NCI-H1436 treated with DMSO at 0.1 percent for 48 hours (cell line): ENCODE measurements at places on chromosomes 2 and 18.

DNA sequence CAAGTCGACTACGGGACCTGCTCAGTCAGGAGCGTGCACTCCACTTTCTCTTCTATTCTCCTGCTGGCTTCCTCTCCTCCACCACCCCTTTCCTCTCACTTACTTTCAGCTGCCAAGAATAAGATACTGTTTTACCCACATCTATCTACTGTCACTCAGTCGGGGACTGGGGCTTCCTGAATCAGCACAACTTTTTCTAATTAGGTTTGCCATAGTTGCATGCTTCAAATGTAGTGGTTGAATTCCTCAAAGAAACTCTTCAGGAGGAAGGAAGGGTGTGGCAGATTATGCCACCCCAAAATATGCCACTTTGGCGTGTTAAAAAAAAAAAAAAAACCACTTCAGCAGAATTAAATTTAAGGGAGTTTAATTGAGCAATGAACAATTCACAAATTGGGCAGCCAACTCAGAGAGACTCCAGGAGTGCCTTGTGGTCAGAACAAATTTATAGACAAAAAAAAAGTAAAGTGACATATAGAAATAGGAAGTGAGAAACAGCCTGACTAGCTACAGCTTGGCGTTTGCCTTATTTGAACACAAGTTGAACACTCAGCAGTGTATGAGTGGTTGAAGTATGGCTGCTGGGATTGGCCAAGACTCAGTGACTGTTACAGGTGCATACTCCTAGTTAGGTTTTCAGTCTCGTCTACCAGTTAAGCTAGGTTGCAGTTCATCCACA, 32.5 kb upstream of the RMDN2 start:
- DNase-seq: no peak

- DNase-seq: no peak
Observed at GRCh38 chr2:19805266-19805665, 96.5 kb downstream of the TTC32 start.

GRCh38 chr2:197803033-197803444, 1.4 kb upstream of the PLCL1 start:
- DNase-seq: no peak

- no peak for DNase-seq
Observed at GRCh38 chr18:3213300-3214059, 6.3 kb downstream of the MYOM1 start.

DNA sequence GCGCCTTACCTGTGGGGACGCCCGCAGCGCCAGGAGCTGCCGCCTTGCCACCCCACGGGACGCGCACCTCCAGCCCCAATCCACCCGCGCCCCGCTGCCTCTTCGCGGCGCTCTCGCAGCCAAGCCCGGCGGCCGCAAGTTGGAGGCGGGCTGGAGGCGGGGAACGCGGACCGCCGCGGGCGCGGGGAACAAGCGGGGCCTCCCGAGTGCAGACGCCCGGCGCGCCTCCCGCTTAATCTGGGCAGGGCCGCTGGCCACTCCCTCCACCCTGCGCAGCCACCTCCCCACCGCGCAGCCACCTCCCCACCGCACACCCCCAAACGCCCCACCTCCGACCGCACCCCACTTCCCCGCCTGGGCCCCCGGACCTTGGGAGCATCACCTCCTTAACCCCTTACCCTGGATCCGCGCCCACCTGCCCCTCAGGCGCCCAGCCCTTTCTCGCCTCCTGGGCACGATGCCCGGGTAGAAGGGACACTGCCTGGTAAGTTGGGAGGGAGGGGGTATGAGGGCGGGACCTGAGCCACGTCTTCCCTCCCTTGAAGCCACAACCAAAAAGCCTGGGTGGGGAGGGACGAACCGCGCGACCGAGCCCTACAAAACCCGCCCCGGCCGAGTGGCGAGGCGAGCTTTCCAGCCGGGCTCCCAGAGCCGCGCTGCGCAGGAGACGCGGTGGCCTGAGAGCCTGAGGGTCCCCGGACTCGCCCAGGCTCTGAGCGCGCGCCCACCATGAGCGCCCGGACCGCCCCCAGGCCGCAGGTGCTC, at the start of the genes COL4A3 and COL4A4:
TSS of gene COL4A3 (plus strand) at position 627 of the 765 bp plus-strand sequence. CDS start at position 730, 103 bp downstream.
TSS of gene COL4A4 (minus strand) at position 208 of the 765 bp plus-strand sequence. CDS start 16,722 bp downstream, outside the sequence.
- no peak for DNase-seq

DNA sequence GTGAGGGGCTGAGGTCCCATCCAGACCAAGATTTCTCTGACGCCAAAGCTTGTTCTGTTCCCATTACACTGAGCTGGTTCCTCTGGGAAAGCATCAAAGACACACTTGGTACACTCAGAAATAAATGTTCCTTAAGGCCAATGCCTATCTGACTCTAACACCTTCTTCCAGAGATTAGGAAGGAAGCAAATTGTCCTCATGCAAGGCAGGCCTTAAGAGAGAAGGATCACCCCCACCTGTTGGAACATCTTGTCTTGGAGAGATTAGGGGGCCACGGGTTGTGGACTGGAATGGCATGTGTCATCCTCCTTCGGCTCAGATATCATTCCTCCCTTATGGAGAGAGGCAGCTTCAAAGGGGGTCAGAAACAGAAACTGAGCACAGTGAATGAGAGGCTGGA, 100.2 kb downstream of the ANKRD44 start:
- DNase-seq: no peak

DNA sequence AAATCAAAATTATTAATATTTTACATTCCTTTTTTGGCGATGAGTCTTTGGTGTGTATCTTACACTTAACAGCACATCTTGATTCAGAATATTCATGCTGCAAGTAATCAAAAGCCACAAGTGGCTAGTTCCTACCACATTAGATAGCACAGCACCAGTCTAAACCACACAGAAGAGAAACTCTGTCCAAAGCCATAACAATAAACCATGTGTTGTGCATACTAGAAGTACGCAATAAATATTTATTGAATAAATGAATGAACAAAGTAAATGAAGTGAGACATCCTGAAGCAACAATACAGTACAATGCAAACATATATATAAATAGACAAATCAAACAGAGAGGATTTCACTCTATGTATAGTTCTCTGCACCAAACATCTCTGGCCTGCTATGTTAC, 287.3 kb downstream of the EXOC6B start:
- DNase-seq: no peak

DNA sequence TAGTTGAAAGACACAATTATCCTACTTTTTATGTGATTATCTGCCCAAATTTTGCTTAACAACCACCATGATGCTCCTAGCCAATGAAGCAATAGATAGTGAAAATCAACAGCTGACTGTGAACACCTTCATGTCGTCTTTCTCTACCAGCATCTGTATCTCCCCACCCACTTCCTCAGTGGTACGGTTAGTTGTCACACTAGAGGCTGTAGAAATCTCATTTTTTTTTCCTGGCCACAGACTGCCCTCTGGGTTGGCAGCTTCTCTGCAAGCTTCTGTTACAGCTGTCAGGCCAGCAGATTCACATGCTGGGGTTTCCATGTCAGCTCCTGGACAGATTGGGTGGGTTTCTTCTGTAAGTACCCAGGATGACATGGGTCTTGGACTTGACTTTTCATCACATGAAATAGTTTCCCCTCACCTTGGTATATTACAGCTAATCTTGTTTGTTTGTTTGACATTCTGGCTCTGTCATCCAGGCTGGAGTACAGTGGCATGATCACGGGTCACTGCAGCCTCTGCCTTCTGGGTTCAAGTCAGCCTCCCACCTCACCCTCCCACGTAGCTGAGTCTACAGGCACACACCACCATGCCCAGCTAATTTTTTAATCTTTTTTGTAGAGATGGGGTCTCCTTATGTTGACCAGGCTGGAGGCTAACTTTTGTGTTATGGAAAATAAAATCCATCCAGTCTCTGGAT, 24.3 kb downstream of the STAT4 start:
- no peak for DNase-seq

DNA sequence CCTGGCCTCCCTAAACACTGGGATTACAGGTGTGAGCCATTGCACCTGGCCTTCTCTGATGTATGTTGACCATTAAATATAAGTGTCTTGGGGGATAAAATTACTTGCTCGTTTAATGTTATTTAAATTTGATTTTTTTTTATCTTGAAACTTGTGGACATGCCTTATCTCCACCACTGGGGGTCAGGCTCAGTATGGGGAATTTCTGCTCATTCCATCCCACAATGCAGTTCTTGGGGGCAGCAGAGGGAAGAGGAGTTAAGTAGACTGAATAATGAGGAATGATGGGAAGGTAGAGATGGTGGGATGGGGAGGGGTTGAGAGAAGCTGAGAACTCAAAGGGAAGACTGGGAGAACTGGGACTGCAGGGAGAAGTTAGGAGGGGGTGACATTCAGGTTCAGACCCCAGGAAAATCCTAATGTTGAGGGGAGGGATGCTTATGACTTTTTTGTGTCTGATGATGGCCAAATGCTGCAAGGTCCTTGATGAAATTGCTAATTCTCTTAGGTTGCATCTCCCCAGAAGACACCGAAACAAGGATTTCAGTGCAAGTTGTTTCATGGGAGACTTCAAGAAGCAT, 174.2 kb downstream of the MIB1 start:
- no peak for DNase-seq

DNA sequence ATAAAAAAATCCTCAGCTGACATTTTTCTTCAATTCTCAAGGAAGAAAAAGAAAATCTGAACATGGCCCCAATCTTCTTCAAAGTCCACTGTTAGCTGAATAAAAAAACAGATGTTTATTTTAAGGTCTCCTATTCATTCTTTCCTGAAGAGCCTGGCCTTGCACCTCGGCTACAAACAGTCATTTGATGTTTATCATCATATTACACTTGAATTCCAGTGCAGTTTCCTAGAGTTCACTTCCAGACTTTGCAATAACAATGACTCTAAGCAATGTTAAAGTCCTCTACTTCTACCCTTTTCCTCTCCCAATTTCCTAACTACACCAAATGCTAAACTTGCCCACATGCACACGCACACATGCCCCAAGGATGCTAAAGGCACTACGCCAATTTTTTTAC, 70.1 kb downstream of the NOL10 start:
- no peak for DNase-seq

- DNase-seq: no peak
Observed at GRCh38 chr2:56464613-56465012, 280.8 kb downstream of the CCDC85A start.

GRCh38 chr2:142678164-142678563, 199.3 kb upstream of the KYNU start:
- DNase-seq: no peak

- DNase-seq: no peak
Observed at GRCh38 chr2:64056021-64056420, 36.8 kb upstream of the VPS54 start.

DNA sequence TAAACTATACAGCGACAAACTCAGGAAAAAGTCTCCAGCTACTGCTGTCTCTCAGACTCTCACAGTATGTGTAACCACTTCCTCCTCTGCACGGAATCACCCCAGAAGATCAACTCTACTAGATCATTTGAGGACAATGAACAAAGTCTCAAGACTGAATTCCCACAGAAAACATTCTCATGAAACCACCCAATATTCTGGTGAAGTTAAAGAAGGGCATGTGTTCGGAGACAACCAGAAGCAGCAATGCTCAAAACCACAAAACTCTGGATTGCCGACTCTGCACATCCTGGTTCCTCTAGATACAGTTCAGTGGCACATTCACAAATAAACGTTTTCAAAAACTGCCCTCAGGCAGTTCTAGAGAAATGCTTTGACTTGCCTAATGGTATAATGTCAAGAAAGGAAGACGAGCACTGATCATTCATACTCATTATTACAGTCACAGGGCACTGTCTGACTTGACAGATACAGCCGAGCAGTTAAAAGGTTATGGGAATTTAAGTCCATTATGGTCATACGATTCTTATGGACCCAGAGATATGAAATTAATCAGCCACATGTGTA, 91.9 kb upstream of the STK17B start:
- DNase-seq: no peak

DNA sequence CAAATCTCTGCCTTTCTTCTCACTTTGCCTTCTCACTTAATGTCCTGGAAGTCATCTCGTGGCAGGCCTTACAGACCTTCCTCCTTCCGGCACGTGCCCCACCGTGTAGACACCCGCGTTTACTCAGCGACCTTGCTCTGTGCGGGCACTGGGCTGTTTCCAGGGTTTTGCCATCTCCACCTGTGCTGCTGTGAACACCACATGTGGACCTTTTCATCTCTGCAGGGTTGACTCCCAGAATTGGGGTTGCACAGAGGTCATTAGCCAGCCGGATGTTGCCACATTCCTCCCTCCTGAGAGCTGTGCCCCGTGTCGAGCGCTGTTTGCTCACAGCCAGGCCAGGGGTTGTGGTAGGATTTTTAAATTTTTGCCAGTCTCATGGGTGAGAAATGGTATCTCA, 25.4 kb downstream of the KCNG2 start:
- no peak for DNase-seq

GRCh38 chr18:76459687-76460350, 35.2 kb downstream of the ZNF516 start:
- DNase-seq: no peak

DNA sequence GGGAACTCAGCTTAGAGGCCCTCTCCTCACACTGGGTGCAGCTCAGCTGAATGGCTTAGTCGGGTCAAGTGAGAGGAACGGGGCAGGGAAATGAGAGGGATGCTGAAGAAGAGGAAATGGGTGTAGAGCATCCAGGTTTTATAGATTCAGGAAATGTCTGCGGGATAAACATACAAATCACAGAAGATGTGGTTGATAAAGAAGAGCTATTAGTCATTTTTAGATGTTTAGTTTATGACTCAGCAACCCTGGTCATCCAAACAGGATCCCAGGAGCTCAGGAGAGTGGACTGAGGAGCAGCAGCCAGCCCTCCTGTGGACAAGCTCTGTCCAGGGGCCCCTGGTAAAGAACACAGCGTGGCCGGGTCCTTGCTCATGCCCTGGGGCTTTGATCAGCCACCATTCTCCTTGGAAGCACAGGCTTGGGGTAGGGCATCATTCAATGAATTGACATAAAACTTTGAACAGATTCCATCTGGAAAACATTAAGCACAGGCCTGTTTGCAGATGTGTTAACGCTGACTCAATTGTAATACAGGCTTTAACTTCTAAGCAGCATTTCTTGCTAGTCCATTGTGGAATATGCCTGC, 83.0 kb downstream of the NPAS2 start:
- DNase-seq: no peak

- DNase-seq: no peak
Observed at GRCh38 chr2:42913280-42913878, 121.0 kb upstream of the HAAO start.

GRCh38 chr2:159030674-159031380, 62.4 kb downstream of the TANC1 start:
- no peak for DNase-seq

DNA sequence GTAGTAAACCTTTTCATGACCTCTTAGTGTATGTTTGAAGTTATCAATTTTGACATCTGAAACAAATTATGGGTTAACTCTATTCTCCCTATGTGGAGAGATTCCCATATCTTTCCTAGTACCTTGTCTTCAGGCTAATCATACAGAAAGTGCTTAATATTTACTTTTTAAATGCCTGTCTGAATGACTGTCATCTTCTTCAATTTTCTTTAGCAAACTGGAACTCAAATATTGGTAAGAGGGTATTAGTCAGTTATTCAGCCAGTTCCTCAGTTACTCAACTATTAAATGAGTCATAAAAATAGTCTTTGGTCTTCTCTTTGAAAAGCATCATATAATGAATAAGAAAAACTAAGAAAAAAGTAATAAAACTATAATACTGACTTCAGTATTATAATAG, 1038.0 kb upstream of the PIK3C3 start:
- no peak for DNase-seq

GRCh38 chr2:30197570-30198192, 33.7 kb upstream of the LBH start:
- no peak for DNase-seq
